ENCODE measurements at places on chromosomes 7 and 10. TPM values are rescaled to one million over a fixed set of nuclear protein-coding genes. Genes with fewer than 3 reads are reported as not detected.

ANKRD1 gene
- 1,007 TPM for total RNA-seq

STAMBPL1 gene
- total RNA-seq, result 6.5 TPM

ZNF479 gene
- not detected for total RNA-seq

FGFR2 gene
- 0.27 TPM for total RNA-seq

KLF6 gene
- total RNA-seq, result 146 TPM

SPDYE9 gene
- not detected for total RNA-seq

TWIST1 gene
- total RNA-seq, result not detected

CNPY1 gene
- not detected for total RNA-seq

ADAM12 gene
- total RNA-seq, result 0.14 TPM

C7orf33 gene
- not detected for total RNA-seq

ZNF736 gene
- total RNA-seq, result 11.7 TPM

WNT2 gene
- not detected for total RNA-seq

ENO4 gene
- total RNA-seq, result 0.07 TPM

DPP6 gene
- total RNA-seq, result not detected

CYP2C19 gene
- not detected for total RNA-seq

SCART1 gene
- total RNA-seq, result 0.86 TPM

CDH23 gene
- total RNA-seq, result not detected

PCBD1 gene
- 64.5 TPM for total RNA-seq

PRSS58 gene
- total RNA-seq, result not detected

TMEM254 gene
- total RNA-seq, result 7.7 TPM

PHKG1 gene
- 0.27 TPM for total RNA-seq

ELFN1 gene
- 0.53 TPM for total RNA-seq

MKX gene
- total RNA-seq, result not detected

FAM25A gene
- not detected for total RNA-seq

LRIT1 gene
- total RNA-seq, result not detected

CNTNAP2 gene
- not detected for total RNA-seq

NDUFA5 gene
- total RNA-seq, result 57.7 TPM

TMEM273 gene
- total RNA-seq, result 4.7 TPM

FFAR4 gene
- total RNA-seq, result not detected

PAPOLB gene
- total RNA-seq, result 0.27 TPM

VWDE gene
- 0.50 TPM for total RNA-seq

HGF gene
- total RNA-seq, result 1.7 TPM

CARD11 gene
- 10.1 TPM for total RNA-seq

CTAGE8 gene
- not detected for total RNA-seq

GARIN1A gene
- 0.53 TPM for total RNA-seq

ACTR3C gene
- total RNA-seq, result 0.07 TPM

TUBB8 gene
- total RNA-seq, result not detected

AKR1E2 gene
- 2.0 TPM for total RNA-seq

IKZF1 gene
- not detected for total RNA-seq

CRPPA gene
- total RNA-seq, result 2.3 TPM

SNCG gene
- 21.4 TPM for total RNA-seq

Data from thoracic aorta endothelial cell (primary cell).